ENCODE measurements at places on chromosomes 13 and 19. TPM values are rescaled to one million over a fixed set of nuclear protein-coding genes. Genes with fewer than 3 reads are reported as not detected.
A peak's percentile ranks its signal among the peaks of the same experiment; 100 is the strongest.

KCTD12 gene
- 116 TPM for total RNA-seq

TMEM255B gene
- total RNA-seq = 85.0 TPM

GGN gene
- 0.88 TPM for total RNA-seq

PGLYRP2 gene
- not detected for total RNA-seq

GFY gene
- total RNA-seq = not detected

SHISA2 gene
- 2.5 TPM for total RNA-seq

DZIP1 gene
- total RNA-seq = 33.9 TPM

TNNI3 gene
- total RNA-seq = not detected

LACC1 gene
- 4.0 TPM for total RNA-seq

DNA sequence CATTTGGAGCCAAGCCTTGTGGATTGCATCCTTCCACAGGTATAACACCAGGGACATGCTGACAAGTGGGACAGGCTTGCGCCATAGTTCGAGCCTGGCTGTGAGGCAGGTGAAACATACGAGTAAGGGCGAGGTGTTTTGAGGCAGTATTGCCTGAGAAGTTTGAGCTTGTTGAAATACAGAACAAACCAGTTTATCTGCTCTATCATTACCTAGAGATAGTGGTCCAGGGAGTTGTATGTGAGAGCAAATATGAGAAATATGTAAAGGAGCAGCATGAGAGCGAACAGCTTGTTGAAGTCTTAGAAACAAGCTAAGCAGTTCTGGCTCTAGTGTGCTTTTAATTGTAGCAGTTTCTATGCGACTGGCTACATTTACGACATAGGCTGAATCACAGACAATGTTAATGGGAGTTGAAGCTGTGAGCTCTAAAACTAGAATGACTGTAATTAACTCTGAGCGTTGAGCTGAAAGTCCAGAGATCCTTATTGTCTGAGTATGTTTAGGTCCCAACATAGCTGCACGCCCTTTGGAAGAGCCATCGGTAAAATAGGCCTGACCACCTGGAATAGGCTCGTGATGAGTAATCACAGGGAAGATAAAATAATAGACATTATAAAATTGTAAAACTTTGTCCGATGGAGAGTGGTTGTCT lies 8.2 kb downstream of the ZNF439 start:
- H3K4me3 ChIP-seq = no peak overlapping the region
- no peaks in the 10 kb centered on the region for H3K36me3 ChIP-seq
- H3K27me3 ChIP-seq = no peaks in the 10 kb centered on the region
- H3K27ac ChIP-seq = no peak overlapping the region

GRCh38 chr13:40206241-40207000 lies 460.0 kb downstream of the FOXO1 start:
- H3K27ac ChIP-seq = peak overlapping the region; percentile 93
- peak; percentile 88 for DNase-seq
- no peak overlapping the region for H3K4me3 ChIP-seq

DNA sequence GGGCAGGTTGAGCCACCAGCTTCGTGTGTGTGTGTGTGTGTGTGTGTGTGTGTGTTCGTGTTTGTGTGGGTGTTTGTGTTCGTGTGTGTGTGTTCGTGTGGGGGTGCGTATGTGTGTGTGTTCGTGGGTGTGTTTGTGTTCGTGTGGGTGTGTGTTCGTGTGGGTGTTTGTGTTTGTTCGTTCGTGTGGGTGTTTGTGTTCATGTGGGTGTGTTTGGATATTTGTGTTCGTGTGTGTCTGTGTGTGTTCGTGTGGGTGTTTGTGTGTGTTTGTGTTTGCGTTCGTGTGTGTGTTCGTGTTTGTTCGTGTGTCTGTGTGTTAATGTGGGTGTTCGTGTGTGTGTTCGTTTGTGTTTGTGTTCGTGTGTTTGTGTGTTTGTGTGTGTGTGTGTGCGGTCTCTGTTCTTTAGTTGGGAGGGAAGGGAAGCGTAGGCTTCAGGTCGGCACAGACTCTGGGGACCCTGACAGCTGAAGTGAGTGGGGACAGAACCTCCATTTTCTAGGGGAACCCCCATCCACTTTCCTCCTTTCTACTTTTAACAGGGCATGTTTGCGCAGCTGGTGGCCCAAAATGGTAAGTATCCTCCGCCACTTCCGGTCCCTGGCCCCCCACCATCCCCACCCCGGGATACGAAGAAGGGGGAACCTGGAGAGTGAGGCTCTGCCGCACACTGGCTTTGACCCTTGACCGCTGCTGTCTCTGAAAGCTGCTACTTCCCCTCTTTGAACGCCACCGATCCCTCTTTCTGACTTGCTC lies 1.6 kb downstream of the TNFSF9 start:
- no peak overlapping the region for H3K4me3 ChIP-seq
- no peaks in the 10 kb centered on the region for H3K36me3 ChIP-seq
- peaks cover 4% of the 10 kb centered on the region for H3K4me1 ChIP-seq
- no peak overlapping the region for H3K27ac ChIP-seq

DNA sequence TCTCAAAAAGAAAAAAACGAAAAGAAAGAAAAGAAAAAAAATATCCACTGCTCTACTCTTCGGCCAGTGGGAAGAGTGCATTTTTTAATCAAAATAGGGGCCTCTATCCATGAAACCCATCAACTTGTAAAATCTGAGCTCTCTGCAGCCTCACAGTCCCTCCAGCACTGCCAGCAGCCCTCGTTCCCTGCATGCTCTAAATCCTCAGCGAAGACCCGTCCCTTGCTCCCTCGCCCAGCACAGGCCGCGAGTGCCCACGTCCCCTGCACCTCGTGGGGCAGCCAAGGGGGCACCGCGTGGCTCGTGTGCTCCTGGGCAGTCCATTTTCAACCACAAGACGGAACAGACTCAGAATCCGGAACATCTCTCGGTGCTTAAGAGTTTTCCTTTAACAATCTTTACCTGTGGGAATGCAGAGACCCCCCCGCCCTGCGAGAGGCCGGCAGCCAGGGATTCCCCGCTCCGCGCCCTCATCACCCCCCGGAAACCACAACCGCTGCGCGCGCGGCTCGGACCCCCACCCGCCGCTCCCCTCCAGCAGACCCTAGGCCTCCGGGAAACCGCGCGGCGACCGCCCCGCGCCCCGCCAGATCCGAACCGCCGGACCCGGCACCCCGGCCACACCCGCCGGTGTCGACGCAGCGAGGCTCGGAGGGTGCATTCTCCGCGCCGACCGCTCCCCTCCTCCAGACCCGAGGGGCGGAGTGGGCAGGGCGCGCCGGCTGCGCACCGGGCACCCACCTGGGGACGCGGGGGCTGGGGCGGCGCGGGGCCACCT lies 638 bp downstream of the ANKRD27 start:
- peaks cover 16% of the 10 kb centered on the region for H3K27me3 ChIP-seq
- peak overlapping the region; percentile 65 for H3K4me3 ChIP-seq
- H3K36me3 ChIP-seq = no peaks in the 10 kb centered on the region
- H3K27ac ChIP-seq = no peak overlapping the region

DNA sequence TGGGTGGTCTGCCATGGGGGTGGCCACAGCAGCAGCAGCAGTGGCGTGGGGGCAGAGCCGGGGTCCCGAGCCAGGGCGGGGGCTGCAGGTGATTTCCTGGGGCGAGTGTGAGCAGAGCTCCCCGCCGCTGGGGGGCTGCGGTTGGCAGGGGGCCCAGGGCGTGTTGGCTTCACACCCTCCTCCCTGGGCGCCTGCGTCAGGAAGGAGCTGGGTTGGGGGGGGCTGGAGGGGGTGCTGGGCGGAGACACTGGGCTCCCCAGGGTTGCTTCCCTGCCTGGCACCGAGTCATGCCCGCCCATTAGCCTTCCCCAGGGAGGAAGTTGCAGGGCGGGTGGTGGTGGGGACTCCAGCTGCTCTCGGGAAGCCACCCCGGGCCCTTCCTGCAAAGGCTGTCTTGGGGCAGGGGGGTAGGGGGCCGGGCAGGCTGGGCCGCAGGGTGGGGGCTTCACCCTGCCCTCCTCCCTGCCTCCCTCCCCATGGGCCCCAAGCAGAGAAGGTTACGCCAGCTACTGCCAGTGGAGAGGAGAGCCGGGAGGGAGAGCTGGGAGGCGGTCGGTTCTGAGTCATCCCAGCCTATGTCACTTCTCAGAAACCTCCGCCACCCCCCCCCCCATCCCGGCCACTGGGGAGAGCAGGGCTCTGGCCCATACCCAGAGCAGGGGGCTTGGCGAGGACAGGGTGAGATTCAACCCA lies 4.6 kb downstream of the MIDN start:
- peak overlapping the region; percentile 40 for H3K4me3 ChIP-seq
- H3K27me3 ChIP-seq = no peaks in the 10 kb centered on the region
- DNase-seq = peak; percentile 88
- peak overlapping the region; percentile 90 for H3K27ac ChIP-seq

GRCh38 chr19:33921165-33921564 lies 124.5 kb downstream of the KCTD15 start:
- peaks cover 2% of the 10 kb centered on the region for H3K27me3 ChIP-seq
- H3K4me3 ChIP-seq = no peak overlapping the region
- no peaks in the 10 kb centered on the region for H3K36me3 ChIP-seq
- DNase-seq = no peak

- peaks cover 37% of the 10 kb centered on the region for H3K4me1 ChIP-seq
- DNase-seq = peak; percentile 95
- peak within 1 kb of the TSS; percentile 5 for H3K27ac ChIP-seq
- H3K27me3 ChIP-seq = no peaks in the 10 kb centered on the region
These were observed at the start of gene KLF5 for GRCh38 chr13:73058736-73059459. Gene KLF5, plus strand, starts transcription at chr13:73059005. Its CDS starts 323 bp downstream, at chr13:73059328.

DNA sequence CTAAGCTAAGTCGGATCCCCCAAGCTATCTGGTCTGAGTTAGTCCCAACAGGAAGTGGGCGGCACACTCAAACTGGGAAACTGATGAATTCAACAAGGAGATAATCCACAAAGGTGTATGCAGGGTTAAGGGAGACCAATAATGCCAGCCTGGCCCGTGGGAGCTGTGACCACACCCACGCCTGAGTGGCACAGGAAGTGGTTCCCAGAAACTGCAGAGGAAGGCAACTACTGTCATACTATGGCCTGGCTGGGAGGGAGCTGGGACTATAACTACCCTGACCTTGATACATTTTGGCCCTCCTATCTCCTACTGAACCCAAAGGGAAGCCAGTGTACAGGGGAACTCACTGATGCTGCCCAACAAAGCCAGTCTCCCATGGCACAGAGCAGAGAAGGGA lies 85.5 kb upstream of the TDRD3 start:
- H3K36me3 ChIP-seq = no peaks in the 10 kb centered on the region
- no peaks in the 10 kb centered on the region for H3K4me1 ChIP-seq
- no peak overlapping the region for H3K27ac ChIP-seq
- DNase-seq = no peak
- H3K4me3 ChIP-seq = no peak overlapping the region
- H3K27me3 ChIP-seq = no peaks in the 10 kb centered on the region

GRCh38 chr13:36341718-36342117 lies 4.5 kb downstream of the SPART start:
- no peak for DNase-seq
- peaks cover 14% of the 10 kb centered on the region for H3K4me1 ChIP-seq
- no peak overlapping the region for H3K27ac ChIP-seq
- H3K36me3 ChIP-seq = no peaks in the 10 kb centered on the region
- H3K4me3 ChIP-seq = no peak overlapping the region

- no peak for DNase-seq
- H3K36me3 ChIP-seq = no peaks in the 10 kb centered on the region
- H3K27me3 ChIP-seq = no peaks in the 10 kb centered on the region
These were observed 33.9 kb downstream of the NUFIP1 start for GRCh38 chr13:44955406-44955805.

- no peak overlapping the region for H3K4me3 ChIP-seq
- DNase-seq = no peak
- H3K4me1 ChIP-seq = no peaks in the 10 kb centered on the region
- H3K27me3 ChIP-seq = no peaks in the 10 kb centered on the region
- H3K36me3 ChIP-seq = no peaks in the 10 kb centered on the region
- no peak overlapping the region for H3K27ac ChIP-seq
These were observed 14.0 kb downstream of the ADGRE5 start for GRCh38 chr19:14395262-14395661.

DNA sequence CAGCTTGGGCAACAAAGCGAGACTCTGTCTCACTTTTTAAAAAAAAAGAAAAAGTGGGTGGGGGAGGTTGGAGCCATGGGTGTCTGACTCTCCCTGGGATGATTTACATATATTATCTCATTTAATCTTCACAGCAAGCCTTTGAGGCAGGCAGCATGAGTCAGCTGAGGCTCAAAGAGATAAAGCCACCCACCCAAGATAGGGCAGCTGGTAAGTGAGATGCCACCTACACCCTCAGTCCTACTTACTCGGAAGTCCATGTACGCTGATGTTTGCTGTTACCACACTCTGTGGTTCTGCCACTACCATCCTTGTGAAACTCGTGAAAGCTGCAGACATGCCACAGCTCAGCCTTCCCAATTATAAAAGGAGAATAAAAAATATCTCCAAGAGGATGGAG lies 142.0 kb upstream of the TSHZ3 start:
- H3K27ac ChIP-seq = no peak overlapping the region
- H3K4me1 ChIP-seq = no peaks in the 10 kb centered on the region
- H3K4me3 ChIP-seq = no peak overlapping the region
- H3K36me3 ChIP-seq = no peaks in the 10 kb centered on the region
- no peaks in the 10 kb centered on the region for H3K27me3 ChIP-seq

- H3K4me1 ChIP-seq = no peaks in the 10 kb centered on the region
- DNase-seq = no peak
- H3K27ac ChIP-seq = no peak overlapping the region
- no peaks in the 10 kb centered on the region for H3K27me3 ChIP-seq
- no peaks in the 10 kb centered on the region for H3K36me3 ChIP-seq
These were observed 25.7 kb upstream of the WASF3 start for GRCh38 chr13:26531742-26532141.

DNA sequence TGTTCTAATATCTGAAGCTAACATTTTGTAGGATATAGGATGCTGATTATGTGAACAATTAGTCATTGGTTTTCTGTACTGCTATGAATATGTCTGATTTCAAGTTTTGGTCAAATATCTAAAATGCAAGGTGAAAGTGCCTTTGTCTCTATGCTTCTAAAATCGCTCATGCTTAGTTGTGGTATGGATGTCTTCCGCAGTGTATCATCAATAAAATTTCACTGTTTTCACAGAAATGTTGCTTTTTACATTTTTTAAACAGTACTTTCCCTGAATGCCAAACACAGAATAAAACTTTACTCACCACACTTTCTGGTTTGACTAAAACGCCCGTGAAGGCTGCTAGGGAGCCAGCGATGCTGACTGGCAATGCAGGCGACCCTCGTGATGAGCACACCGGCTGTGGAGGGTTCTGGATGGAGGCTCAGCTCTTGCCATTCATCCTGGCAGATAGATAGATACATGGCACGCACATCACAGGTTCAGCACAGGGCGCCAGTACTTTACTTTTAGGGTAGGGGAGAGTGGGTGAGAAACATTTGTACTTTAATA lies 40.1 kb downstream of the SLC7A9 start:
- peaks cover 3% of the 10 kb centered on the region for H3K27me3 ChIP-seq
- DNase-seq = no peak
- no peaks in the 10 kb centered on the region for H3K36me3 ChIP-seq
- H3K4me3 ChIP-seq = no peak overlapping the region
